ENCODE measurements at places on chromosomes 4 and X.

DNA sequence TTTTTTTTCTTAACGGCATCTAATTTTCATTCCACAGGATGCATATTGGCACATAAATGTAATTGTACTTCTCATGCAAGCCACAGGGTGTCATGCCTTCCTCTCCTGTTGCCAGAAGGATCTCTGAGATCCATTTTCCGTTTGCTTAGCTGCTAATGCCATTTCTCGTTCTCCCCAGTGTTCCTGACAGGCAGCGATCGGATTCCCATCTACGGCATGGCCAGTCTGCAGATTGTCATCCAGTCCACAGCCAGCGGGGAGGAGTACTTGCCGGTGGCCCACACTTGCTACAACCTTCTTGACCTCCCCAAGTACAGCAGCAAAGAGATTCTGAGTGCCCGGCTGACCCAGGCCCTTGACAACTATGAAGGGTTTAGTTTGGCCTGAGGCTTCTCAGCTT is 8.9 kb upstream of the NAP1L5 start:
- peak; percentile 78 for DNase-seq

- DNase-seq: peak; percentile 51
Observed at GRCh38 chr4:57094832-57095223, 15.4 kb downstream of the IGFBP7 start.

- no peak for DNase-seq
Observed at GRCh38 chr4:144316869-144317268, 176.4 kb upstream of the GYPA start.

DNA sequence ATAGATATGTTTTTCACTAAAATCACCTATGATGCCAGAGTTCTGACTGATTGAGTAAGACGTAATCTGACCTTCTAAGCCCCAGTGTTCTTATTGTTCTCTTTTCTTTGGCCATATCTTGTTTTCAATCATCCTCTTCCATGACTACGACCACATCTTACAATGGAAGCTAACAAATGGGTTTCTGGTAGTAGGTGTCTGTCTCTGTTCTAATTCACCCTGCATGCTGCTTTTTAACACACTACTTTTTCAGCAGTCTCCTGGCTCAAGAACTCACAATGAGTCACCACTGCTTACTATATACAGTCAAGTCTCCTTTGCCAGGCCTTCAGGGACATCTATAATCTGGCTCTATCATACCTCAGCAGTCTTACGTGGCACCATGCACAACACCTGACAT is 146.1 kb downstream of the NEXMIF start:
- no peak for DNase-seq

GRCh38 chr4:155565776-155566175 is 100.9 kb upstream of the GUCY1A1 start:
- DNase-seq: no peak

DNA sequence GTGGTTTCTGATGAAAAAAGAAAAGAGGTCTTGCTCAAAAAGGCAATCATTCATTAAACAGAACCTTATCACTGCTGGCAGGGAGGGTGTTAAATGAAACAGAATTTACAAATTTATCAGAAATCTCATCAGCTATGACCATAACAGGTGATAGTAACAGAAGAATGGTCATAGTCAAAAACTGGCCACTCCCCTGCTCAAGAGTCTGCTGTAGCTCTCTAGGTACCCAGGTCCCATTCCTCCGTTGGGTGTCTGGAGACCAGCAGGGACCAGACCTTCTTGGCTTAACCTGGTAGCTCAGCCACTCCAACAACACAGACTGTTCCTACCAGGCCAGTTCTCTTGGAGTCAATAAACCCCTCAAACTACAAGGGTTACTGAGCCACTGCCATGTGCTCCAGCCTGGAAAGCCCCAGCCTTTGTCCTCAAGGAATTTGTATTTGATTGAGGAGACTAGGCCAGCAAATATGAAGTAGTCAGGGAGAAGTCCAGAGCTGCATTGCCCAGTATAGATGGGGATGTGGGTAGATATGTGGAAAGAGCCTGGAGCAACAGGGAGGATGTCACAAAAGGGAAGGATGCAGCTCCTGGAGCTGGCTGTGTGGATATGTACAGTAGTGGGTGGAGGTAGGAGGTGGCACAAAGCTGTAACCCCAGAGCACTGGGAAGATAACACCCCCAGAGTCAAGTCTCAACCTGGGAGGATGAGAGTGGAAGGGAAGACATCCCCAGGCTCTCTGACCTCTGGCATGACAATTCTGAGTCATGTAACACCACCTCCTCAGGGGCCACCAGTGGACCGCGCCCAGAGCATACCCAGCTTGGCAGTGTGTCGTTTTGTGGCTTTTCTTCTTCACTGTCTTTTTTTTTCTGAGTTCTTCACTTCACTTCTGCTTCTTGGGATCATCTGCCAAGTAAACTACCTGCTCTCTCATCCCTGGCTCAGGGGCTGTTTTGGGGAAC is 21.9 kb downstream of the RASL11B start:
- DNase-seq: no peak

GRCh38 chrX:108131471-108131870 is 39.9 kb downstream of the ATG4A start:
- DNase-seq: no peak

DNA sequence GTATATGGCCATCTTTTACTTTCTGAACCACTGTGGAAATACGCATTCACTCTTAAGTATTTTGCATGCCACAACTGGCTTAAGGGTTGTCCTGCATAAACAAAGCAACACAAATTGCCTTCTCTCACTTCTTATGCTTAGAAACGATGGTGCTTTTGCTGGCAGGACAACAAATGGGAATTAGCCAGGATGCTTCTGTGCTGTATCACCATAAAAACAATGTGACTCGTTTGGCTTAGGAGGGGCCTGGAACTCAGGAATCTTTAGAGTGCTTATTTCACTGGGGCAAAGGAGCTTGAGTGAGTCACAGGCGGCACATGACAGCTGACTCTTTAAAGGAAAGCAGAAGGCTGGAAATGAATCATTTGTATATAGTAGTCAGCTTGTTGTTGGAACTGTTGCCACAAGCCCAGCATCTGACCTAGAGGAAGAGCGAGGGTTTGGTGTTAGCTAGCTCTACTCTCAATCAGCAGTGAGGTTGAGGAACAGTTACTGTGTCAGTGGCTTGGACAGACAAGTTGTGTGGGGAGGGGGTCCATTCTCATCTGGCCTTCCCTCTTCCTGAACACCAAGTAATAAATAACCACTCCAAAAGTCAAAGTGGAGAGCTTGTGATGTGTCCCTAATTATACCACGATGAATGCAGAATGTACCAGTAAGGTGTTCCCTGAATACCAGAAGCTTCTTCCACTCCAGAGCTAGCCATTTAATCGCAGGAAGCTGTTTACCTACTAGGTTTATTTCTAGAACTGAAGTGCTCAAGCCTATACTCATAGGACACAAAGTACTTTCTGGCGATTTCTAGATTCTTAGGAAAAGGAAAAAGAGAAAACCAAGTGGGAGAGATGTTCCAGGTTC is 293.1 kb downstream of the CAMK2D start:
- peak; percentile 81 for DNase-seq

DNA sequence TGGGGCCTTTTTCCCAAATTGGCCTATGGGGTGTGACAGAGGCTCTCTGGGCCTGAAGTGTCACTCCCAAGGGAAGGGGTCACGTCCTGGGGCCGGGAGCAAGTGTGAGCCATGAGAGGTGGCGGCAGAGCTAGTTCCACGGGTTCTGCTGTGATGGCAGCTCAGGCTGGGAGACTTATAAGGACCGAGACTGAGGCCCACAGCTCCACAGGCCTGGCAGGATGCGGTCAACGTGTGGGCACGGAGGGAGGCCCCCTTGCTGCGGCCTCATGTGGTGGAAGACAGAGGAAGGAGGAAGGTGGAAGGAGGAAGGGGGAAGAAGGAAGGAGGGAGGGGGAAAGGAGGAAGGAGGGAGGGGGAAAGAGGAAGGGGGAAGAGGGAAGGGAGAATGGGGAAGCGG is 7.2 kb upstream of the CPLX1 start:
- no peak for DNase-seq

- DNase-seq: no peak
Observed at GRCh38 chr4:13700021-13700857, 72.7 kb upstream of the BOD1L1 start.

GRCh38 chrX:40893251-40893910 is 158.0 kb upstream of the MED14 start:
- DNase-seq: no peak

DNA sequence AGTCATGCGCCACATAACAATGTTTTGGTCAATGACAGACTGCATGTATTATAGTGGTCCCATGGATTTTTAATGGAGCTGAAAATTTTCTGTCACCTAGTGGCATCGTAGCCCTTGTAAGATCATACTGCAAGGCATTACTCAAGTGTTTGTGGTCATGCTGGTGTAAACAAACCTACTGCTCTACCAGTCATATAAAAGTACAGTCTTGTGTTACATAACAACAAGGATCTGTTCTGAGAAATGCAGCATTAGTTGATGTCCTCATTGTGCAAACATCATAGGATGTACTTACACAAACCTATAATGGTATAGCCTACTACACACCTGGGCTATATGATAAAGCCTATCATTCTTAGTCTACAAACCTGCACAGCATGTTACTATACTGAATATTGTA is 34.6 kb downstream of the COX18 start:
- no peak for DNase-seq

GRCh38 chrX:109373468-109373867 is 108.4 kb downstream of the GUCY2F start:
- no peak for DNase-seq

DNA sequence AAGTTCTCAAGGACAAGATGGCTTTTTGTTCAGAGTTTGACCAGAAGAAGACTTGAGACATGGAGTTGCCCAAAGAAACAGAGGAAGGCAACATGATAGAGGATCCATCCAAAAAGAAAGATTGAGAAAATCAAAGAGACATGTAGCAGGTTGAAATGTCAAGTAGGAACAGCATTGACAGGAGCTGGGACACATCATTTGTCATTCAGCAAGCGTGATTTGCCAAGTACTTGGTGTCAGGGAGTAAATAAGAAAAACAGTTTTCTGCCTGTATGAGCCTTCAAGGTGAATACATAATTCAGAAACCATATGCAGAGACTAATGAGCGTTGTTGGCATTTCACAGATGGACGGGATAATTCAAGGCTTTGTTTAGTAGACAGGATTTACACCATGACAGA is 11.2 kb downstream of the SMIM31 start:
- DNase-seq: no peak

DNA sequence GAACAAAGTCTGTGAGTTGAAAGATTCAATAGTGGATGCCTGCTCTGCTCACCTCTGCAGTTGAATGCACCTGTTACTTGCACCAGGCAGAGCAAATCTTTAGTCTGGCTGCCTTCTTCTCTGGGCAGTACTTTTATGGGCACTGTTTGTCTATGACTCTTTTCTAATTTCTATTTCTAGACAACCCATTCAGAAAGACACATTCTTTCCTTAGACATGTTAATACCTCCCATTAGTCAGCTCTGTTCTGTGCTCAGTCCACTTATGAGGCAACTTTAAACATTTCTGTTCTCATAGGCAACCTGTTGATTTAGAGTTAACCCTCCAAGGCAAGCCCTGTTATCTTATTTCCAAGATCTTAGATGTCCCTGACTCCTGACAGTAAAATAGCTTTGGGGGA is 108.9 kb downstream of the SYNPO2 start:
- DNase-seq: peak; percentile 31

GRCh38 chr4:124682384-124682783 is 30.1 kb downstream of the ANKRD50 start:
- no peak for DNase-seq

- DNase-seq: no peak
Observed at GRCh38 chr4:67054896-67055295, 490.4 kb downstream of the CENPC start.

- DNase-seq: peak; percentile 78
Observed at GRCh38 chr4:52853351-52853750, 8.8 kb upstream of the RASL11B start.

DNA sequence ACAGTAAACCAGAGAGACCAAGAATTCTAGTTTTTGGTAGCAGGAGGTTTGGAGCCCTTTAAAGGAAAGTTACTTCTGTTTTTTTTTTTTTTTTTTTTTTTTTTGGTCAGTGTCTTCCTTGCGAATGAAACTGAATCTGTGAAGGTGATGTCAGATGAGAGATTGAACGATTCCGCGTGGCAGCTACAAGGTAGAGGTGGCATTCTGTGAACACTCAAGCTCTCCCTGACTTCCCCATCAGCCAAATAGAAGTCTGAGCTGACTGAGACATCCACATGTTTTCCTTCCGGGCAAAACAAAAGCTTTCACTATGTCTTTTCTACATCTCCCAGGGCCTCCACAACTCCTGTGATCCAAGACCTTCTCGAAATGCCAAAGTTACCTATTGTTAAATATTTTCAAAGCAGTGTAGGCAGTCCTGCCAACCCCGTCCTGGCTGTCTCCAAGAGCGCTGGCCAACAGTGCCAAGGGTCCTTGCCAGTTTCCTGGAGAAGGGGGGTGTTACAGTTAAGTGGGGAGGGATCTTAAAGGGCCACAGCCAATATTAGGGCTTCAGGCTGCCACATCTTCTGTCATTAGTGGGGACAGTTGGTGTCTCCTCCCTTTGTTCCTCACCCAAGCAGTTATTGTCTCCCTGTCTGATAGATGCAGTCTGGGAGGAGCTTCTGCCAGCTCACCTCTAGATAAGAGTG is 102.9 kb upstream of the SLC34A2 start:
- DNase-seq: no peak

GRCh38 chrX:37509349-37509748 is 62.1 kb upstream of the LANCL3 start:
- DNase-seq: no peak

DNA sequence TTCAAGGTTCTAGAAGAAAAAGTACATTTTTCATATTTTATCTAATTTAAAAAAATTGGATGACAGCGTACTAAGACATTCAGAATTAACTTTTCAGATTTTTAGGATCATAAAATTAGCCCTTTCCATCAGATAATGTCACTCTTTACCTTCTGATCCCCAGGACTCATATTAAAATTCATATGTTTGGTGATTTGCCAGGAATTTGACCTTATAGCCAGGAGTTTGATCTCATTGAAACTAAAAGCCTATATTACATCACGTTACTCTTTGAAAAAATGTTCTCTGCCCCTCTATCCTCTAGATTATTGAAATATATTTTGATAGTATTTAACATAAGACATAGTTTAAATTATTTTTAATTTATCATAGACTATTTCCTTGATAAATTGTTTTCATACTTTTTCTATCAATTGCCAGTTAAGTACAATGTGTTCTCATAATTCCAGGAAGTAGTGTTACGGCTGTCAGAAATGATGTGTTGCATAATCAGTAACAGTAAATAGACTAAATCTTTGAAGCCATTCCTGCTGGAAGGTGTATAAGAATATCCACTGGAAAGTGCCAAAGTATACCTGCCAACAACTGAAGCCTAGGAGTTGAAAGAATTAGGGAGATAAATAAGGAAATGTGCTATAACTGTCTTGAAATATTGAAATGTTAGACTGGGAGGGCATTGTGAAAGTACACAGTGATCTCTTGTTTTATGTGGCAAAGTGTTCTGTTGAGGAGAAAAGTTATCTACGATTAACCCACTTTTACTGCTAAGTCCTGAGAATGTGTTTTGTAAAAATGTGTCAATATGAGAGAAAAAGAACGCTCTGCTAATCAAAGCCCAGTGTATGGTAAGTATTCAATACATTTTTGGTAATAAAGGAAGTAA is 32.9 kb upstream of the PDGFC start:
- DNase-seq: no peak

GRCh38 chrX:69127466-69127865 is 37.8 kb downstream of the PJA1 start:
- DNase-seq: no peak

- DNase-seq: no peak
Observed at GRCh38 chrX:64977830-64978229, 1.6 kb upstream of the ZC4H2 start.

Measured in GM03348 (cell line).